Posterior cingulate gyrus (tissue), 11 donors: ENCODE measurements at places on chromosomes 2 and 18.
A peak's percentile ranks its signal among the peaks of the same experiment; 100 is the strongest.

DNA sequence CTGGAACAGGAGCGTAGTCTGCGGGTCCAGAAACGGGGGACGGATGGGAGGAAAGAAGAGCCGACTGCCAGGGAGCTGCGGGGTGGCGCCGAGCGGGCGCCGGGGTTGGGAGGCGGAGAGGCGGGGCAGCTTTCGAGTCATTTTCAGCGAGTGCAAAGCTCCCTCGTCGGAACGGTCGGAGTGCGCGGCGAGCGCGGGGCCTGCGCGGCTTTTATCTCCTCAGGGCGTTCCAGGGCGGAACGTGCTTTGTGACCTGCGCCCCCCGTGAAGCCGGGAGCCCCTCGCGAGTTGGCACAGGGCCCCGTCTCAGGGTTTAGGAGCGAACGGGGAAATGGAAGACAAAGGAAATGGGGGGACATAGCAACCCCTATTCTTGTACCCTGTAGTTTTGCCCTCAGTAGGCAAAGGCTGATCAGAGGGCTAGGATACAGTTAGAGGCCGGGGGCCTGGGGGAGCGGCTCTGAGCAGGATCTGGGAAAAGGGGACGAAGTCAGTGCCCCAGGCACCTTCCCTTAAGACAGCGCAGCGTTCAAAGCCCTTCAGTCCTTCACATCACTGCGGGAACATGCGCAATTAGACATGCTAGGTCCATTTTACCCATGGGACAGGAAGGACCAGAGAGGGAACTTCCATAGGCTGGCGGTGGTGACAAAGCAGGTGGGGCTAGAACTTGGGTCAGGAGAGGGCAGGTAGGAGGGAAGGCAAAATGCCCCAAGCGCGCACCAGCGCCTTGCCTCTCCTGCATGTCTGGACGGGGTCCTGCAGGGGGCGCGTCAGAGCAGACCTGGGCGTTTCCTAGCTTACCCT, 60.1 kb upstream of the IL1RL1 start:
- peak; percentile 38 for DNase-seq

DNA sequence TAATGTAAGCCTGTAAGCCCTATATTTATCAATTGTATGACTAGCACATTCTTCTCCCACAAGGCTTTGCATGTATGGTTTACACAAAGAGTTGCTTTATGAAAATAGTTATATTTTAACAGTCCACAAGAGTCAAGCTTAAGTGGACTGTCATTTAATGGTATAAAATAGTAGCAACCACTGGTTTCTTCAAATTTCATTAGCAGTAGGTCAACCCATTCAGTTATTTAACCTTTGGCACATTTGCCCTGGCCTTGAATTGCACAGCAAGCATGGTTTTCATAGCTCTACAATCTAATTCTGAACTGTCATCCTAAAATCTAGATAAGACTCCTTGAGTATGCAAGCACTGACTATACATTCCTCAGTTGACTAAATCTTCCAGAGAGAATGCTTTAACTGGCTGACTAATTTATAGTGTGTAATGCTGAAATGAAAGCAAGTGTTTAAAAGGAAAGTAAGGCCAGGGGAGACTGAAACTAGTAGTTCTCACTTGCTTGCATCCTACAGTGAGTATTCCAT, 1.8 kb downstream of the DPP4 start:
- DNase-seq, result no peak

- DNase-seq, result no peak
Observed at GRCh38 chr2:23506531-23507266, 121.7 kb downstream of the KLHL29 start.

DNA sequence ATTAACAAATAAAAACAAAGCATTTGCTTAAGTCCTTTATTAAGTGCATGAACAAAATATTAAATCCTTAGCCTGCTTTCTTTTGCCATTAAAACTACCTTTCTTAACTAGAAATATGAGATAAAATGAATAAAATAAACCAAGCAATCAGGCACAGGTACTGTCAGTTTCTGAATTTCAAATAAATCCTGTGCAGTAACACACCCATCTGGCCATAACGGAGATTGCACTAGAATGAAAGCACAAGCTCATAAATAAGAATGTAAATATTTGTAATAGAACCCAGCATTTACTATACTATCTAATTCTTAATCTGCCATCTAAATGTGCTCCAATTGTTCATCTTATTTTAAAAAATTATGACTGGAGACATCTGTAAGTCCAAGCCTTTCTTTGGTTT, 31.9 kb downstream of the PRKRA start:
- no peak for DNase-seq

DNA sequence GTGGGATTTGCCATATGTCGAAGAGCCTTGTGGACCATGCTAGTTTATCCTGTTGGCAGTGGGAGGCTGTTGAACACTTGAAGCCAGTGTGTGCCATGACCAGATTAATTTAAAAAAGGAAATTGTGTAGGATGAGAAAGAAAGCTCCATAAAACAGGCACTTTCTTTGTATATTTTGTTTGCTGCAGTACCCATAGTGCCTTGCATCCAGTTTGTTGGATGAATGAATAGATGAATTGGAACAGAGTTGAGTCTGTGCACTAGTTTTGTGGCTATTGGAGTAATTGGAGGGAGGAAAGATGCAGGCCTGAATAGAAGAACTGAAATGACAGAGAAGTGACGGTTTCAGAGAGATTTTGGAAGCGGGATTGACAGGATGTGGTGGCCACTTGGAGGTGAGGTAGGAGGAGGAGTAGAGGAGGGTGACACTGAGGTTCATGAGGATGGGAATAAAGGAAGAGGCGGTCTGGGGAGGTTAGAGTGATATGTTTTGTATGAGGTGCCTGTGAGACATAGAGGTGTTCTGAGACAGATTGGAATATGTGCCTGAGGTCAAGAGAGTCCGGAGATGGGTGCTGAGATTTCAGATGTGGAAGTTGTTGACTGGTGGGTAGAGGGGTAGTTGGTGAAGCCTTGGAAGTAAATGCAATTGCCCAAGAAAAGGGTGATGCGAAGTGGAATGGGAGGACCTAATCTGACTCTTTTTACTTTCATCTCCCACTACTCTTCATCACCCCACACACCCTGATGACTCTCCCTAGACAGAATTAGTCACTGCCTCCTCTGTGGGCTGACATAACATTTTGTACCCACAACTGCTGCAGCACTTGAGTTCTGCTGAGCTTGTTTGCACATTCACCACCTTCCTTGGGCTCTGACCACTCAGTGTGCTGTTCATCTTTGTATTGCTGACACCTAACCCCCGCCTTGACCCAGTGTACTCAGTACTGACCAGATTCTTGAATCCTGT, 5.1 kb downstream of the DGUOK start:
- no peak for DNase-seq

- DNase-seq, result no peak
Observed at GRCh38 chr2:181844551-181845290, 46.8 kb upstream of the ITPRID2 start.

DNA sequence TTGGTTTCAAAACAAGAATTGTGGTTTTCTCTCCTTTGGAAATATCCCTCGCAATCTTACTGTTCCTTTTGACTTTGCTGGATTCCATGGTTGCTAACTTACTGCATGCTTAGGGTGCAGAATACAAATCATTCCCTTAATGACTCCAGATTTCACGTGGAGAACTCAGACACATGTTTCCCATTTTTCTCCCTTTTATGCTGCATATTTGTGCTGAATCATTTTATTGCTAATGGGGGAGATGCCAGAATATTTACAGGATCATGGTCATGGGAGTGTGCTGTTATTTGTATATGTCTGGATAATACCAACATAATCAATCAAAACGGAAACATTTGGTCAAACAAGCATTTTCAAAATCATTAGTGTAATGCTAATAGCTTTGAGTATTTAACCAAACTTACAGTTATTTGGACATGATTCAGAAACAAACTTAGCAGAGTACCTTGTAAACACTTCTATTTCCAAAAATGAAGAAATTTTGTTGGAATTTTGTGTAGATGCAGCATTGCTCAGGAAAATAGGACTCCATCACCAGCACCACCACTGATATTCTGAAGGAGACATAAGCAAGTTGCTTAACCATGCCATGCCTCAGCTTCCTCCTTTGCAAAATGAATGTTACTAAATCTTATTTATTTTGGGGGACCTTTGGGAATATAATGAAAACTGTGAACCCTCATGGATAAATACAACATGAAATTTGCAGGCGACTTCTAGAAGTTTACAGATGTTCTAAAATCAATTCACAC, 122.5 kb upstream of the RND3 start:
- no peak for DNase-seq

GRCh38 chr2:231523451-231524285, 6.6 kb downstream of the NMUR1 start:
- DNase-seq, result no peak

- DNase-seq, result no peak
Observed at GRCh38 chr2:181847702-181848101, 43.8 kb upstream of the ITPRID2 start.

GRCh38 chr2:52210161-52210560, 1178.2 kb upstream of the NRXN1 start:
- no peak for DNase-seq

- DNase-seq, result no peak
Observed at GRCh38 chr2:211302676-211303075, 746.3 kb downstream of the CPS1 start.

DNA sequence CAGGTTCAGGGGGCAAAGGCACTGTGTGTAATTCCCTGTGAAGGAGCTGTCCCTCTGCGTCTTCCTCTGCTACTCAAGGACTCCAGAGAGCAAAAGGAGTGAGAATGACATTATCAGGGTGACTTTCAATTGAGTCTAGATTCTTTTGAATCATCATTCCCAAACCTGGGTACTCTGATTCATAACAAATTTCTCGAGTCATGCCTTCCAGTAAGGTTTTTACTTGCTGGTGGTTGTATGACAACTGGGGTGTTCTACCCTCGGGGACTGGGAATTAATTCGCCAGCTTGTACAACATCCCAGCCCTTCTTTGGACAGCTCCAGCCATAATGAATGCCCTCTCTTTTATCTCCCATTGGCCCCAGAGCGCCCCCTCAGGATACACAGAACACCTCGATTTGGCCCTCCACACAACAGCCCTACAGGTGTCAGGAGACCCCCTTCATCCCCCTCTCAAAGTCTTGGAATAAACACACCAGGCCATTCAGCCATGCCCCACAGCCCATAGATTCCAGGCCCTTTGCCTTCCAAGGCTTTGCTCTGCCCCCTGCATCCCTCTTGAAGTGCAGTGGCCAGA, 254.5 kb downstream of the KLHL29 start:
- no peak for DNase-seq

- no peak for DNase-seq
Observed at GRCh38 chr18:51123046-51123395, 74.5 kb downstream of the MEX3C start.

DNA sequence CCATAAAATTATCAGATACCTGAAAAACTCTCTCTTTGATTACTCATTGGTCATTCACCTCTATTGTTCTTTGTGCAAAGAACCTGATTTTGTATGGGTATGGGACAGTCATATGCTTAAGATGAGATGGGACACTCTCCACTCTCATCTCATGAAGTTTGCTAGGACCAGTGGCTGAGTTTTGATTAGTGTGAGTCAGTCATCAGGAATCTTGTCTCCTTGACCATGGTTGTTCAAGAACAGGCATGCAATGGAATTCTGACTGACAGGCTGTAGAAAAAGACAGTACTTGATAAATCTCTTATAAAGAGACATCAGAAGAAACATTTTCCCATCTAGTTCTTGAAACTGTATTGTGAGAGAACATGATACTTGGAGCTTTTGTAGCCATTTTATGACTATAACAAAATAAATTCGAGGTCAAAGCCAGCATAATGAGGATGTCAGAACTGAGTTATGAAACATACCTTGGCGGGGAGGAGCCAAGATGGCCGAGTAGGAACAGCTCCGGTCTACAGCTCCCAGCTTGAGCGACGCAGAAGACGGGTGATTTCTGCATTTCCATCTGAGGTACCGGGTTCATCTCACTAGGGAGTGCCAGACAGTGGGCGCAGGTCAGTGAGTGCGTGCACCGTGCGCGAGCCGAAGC, 367.0 kb downstream of the NR4A2 start:
- DNase-seq, result no peak

DNA sequence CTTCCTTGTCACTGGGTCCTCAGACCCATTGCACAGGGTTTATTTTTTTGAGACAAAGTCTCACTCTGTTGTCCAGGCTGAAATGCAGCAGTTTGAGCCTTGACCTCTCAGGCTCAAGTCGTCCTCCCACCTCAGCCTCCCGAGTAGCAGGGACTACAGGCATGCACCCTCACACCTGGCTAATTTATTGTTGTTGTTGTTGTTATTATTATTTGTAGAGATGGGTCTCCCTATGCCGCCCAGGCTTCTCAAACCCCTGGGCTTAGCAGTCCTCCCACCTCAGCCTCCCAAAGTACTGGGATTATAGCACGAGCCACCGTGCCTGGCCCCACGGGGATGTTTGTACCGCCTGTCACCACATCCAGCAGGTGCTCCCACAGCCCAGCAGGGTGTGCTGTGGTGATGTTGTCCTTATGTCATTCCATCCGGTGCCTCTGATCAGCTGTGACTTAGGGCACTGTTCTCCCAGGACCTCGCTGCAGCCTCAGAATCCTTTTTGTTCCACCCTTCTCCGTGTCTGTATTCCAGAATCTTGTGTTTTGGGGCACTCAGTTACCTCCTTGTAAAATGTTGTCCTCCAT, 182.3 kb downstream of the INO80D start:
- no peak for DNase-seq

- DNase-seq, result no peak
Observed at GRCh38 chr2:105840933-105841332, 96.2 kb downstream of the NCK2 start.

DNA sequence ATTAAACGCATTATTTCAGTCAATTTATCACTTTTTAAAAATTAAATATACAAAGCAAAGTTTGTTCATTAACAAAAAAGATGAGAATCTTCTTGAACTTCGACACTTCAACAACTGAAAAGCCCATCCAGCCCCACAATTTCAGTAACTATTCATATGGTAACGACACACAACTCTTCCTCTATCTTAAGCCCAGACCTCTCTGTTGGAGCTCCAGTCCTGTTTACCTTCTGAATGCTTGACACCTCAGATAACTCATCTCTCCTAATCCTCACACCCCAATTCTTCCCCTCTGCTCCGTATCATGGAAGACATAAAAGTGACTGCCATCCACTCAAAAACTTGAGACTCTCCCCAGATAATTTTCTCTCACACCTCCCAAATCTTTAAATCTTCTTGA, 12.6 kb downstream of the USP37 start:
- no peak for DNase-seq

- no peak for DNase-seq
Observed at GRCh38 chr2:176710657-176711186, 441.5 kb downstream of the MTX2 start.

GRCh38 chr2:143252138-143252907, 123.1 kb downstream of the ARHGAP15 start:
- DNase-seq, result no peak

- no peak for DNase-seq
Observed at GRCh38 chr2:171602352-171602751, 80.1 kb downstream of the CYBRD1 start.

DNA sequence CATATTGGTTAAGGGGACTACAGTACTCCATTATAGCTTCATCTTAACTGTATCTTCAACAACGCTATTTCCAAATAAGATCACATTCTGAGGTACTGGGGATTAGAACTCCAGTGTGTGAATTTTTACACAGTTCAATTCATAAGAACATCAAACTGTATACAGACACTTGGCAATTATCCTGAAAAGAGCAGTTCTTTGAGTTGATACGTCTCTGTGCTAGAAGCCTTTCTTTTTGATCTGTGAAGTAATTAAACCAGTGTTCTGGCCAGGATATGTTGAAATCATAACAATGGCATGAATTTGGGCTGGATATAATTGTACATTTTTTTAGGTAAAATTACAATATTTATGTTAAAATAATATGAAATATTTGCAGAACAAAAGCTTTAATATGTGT, 93.5 kb upstream of the ITPRID2 start:
- no peak for DNase-seq

GRCh38 chr2:17763641-17764333, 9.8 kb downstream of the GEN1 start:
- no peak for DNase-seq
